GM12892 (cell line): ENCODE measurements at places on chromosomes 11 and 22.

- no peak for DNase-seq
Observed at GRCh38 chr22:23106344-23106743, 35.4 kb downstream of the RSPH14 start.

- DNase-seq = no peak
Observed at GRCh38 chr11:30206249-30206996, 24.4 kb upstream of the FSHB start.

DNA sequence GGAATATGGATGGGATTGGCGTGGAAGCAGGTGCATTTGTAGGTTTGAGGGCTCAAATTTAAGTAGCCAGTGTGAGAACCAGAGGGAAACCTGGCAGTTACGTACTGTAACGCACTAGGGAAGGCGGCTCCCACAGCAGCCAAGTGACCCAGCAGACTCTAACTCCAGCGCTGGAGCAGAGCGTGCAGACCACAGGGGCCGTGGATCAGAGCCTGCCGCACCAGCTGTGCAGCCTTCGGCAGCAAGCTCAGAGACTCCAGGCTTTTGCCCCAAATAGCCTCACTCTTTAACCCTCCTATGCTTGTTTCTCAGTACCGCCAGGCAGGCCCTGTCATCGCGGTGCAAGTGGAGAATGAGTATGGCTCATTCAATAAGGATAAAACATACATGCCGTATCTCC, 12.3 kb downstream of the GLB1L3 start:
- no peak for DNase-seq

DNA sequence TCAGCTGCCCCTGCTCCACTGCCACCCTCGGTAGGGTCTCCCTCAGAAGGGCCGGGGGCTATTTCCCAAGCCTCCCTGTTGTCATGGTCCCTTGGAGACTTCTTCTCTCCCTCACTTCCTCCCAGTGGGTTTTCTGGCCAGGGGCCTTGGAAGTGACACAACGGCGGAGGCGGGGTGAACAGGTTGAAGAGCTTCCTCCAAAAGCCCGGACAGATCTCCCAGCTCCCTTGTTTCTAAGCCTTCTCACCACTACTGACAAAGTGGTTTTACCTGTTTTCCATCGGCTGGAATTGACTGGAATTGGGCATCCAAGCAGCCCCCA, 14.5 kb downstream of the MYH9 start:
- DNase-seq = no peak

DNA sequence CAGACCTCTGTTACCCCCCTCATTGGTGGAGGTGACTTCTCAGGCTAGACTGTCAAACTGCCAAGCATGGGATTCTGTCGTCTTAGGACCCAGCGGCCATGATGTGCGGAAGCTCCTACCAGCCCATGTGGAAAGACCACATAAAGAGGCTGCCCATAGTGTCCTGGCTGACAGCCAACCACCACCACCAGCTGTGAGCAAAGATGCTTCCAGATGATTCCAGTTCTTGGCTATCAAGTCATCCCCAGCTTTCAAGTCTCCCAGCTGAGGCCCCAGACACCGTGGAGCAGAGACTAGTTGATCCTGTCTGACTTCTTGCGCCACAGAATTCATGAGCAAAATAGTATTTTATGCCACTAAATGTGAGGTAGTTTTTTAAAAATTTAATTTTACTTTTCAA, 32.9 kb downstream of the SCUBE1 start:
- no peak for DNase-seq

DNA sequence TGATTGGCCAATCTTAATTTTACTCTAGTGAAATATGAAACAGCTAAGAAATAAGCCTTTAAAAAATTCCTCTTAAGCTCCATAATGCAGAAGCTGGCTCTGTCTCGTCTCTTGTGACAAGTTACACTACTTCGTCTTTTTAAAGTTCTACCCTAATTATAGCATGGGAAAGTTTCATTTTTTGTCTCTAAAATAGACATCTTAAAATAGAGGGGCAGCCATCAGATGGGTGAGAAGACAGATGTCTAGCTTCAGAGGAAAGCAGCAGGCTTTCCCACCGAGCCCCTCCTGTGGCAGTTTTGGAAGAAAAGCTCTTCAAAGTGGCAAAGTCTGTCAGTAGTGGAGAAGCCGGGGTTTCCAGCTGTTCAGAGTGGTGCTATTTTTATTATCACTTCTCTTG, 39.5 kb downstream of the XRRA1 start:
- no peak for DNase-seq

DNA sequence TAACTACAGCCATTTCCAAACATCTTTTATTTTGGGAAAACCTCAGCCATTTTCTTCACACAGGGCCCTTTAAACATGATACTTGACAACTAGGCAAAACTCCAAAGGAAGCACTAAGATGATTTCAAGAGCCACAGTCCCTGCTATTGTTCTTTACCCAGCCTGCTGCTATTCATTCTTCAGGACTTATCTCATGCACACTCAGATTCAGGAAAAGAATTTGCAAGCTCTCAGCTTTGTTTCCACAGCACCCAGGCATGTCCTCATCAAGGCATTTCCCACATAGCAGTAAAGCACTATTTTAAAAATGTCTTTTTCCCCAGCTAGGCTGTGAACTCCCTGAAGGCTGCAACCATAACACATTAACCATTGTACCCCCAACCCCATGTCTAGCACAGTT, 609.3 kb upstream of the CCDC90B start:
- no peak for DNase-seq

DNA sequence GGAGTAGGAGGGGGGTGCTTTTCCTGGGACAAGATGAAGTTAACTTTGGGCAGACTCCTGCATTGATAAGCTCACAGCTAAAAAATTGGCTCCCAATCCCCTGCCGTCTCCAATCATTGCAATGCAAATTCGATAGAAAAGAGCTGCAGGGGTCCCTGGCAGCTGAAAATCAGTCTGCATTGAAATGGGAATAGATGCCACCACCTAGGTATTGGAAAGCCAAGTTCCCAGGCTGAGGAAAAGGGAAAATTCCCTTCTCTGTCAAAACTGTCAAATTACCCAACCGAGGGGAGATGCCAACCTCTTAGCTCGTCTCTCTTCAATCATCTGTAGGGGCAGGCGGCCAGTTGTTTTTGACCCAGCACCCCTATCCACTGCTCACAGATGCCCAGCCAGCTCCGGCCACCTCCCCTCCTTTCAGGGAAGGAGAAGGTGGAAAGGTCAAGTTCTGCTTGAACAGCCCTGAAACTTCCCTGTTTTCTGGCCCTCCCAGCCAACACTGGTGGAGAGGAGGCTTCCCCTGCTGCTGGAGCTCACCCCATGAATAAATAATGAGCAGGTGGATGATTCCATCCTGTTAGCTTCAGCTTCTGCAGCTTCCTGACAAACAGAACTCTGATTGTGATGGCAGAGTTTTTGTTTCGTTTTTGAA, 916.3 kb downstream of the TBC1D22A start:
- DNase-seq = no peak

- no peak for DNase-seq
Observed at GRCh38 chr11:117361432-117361831, 33.8 kb downstream of the CEP164 start.

DNA sequence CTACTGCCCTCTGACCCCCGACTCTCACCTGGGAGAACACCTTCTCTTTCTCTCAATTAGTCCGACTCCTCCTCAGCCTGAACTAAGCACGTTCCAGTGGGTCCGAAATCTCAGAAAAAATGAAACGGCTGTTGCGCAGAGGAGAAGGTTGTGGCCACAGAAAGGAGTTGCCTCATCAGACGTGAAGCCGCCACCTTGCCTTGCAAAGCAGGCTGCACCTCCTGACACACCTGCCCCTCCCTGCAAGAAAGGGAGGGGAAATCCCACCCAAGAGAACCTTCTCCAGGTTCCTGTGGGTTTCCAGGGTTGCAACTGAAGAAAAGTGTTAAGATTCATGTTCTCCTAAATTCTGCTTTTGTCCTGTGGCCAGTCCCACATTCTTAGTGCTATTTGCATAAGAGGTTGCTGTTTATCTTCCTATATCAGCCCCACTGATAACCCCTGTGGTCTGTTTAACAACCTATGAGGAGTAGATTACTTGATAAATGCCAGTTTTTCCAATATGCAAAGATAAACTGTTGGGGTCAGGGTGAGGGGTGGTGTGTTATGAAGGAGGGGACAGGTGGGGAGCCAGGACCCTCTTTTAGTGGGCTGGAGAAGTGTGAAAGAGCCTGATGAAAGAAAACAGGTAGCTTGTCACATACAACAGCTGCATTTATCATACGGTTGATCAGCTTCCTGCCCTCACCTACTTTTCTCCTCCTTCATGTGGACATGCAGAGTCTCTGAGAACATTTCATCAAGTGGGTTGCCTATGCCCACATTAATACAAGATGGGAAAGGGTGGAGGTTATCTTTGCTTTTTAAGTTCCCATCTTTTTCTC, 18.2 kb downstream of the ZBTB16 start:
- no peak for DNase-seq
